ENCODE measurements at places on chromosomes 1 and 21. TPM values are rescaled to one million over a fixed set of nuclear protein-coding genes. Genes with fewer than 3 reads are reported as not detected.

- no peak for DNase-seq
Observed at GRCh38 chr1:18137759-18138345, 30.3 kb downstream of the IGSF21 start.

GRCh38 chr1:64242895-64243756 is 39.7 kb downstream of the UBE2U start:
- peak; percentile 72 for DNase-seq

- DNase-seq, result peak; percentile 70
Observed at GRCh38 chr1:8571200-8571984, 246.0 kb downstream of the RERE start.

- peak; percentile 31 for DNase-seq
Observed at GRCh38 chr21:33265664-33266049, 510 bp upstream of the IL10RB start.

DNA sequence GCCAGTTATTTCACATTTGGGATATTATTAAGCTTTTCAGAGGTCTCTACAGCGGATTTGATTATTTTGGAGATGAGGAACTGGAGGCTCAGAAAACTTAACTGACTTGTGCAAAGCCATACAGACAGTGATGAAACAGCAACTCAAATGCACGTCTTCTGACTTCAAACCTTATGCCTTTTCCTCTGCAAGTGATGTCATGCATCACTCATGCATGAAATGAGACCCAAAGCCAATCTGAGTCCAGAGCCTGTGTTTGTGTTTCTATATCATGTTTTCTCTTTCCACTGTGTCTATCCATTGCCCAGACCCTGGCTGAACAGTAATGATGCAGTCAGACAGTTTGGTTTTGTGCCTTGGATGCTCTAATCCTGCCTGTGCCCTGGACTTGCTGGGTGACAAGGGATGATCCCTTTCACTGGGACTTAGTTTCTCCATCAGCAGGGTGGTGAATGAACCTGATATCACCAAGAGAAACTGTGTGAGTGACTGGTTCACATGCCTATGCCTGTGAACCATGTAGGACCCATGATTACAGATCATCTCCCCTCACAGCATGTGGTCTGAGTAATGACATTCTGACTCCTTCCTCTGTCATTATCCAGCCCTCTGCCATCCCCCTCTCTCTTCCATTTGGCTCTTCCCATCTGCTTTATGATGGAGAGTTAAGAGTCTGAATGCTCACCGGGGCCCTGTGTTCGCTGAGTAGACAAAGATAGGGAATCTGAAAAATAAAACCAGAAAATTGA is 33.4 kb downstream of the SLAMF6 start:
- DNase-seq, result no peak

DNA sequence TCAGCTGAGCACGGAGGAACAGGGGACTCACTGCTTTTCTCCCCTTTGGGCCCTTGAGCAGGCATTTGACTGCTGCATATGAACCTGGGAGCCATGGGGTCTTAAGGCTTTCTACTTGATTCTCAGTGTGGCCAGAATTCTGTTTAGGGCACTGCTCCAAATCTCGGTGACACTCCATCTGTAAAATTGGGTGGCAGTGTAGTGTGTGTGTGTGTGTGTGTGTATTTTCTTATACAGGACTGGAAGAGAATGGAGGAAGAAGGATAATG is 162.2 kb downstream of the PBX1 start:
- no peak for DNase-seq

- no peak for DNase-seq
Observed at GRCh38 chr1:155247667-155248553, 7.4 kb downstream of the ENTREP3 start.

DNA sequence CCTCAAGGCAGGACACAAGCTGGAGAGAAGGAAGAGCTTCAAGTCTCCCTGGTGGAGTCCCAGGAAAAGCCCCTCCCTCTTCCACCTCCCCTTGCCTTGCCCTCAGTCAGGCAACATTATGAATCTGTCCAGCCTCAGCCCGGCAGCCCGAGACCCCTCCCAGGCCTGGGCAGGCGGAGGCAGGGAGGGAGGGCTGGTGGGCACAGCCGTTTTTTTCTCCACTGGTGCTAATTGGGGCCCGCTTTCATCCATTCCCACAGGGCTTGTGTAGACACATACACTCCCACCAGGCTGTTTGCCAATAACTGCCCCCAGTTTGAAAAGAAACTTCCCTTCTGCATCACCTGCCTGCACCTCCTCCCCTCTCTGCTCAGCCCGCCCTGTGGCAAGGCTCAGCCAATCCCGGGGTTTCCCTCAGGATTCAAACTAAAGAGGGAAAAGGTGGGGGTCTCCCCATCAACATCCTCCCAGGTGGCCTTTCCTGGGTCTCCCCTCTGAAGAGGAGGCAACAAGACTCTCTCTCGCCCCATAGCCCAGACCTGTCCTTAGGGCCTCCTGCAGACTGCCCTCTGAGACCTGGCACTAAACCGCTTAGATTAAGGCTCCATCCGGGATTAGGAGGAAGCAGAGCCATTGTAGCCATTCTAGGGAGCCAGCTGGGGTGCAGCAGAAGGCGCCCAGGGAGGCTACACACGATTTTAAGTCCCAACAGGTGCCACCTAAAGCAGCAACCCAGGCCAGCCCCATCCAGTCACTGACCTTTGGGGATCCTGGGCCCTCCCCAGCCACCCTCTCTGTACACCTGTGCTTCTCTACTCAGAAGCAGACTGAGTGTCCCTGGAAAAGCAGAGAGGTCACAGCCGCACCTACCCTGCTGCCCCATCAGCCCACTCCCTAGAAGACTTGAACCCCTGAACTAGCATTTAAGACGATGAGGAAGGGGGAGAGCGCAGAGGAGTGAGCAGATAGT is 3.5 kb downstream of the IGSF9 start:
- DNase-seq, result no peak

- DNase-seq, result no peak
Observed at GRCh38 chr1:91190996-91191395, 169.2 kb upstream of the ZNF644 start.

- DNase-seq, result no peak
Observed at GRCh38 chr1:218030846-218031245, 254.2 kb upstream of the RRP15 start.

DNA sequence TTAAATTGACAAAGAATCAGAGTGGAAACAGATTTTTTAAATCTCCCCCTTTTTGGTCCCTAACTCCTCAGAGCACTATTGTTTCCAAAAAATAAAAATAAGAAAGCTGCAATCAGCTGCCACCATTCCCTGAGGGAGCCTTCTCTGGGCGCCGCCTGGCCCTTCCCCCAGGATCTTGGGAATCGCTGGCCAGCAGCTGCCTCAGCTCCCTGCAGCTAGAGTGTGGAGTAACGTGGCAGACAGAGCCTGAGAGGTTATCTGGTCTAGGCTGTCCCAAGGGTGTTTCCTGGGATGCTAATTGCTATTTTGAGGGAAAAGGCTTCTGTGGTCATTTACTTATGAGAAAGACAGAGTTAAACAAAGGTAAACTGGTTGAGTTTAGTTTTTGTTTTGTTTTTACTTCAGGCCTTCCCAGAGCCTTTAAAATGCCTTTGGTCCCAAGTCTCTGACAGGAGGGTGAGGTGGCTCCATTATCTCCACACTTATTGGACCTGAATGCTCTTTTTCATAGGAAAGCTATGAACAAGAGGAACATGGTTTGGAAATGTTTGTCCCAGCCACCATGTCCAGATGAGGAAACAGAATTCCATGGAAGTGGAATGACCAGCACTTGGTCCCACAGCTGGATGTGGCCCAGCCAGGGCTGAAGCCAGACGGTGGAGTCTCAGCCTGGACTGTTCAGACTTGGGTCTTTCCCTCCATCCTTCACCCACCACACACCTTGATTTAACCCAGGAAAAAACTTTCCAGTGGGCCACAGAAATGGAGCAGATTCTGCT is 14.1 kb upstream of the KIAA1614 start:
- DNase-seq, result no peak

GRCh38 chr1:220182111-220182510 is 88.2 kb downstream of the IARS2 start:
- DNase-seq, result no peak

- no peak for DNase-seq
Observed at GRCh38 chr1:2003541-2004131, at the start of gene CFAP74. TSS of gene CFAP74 (minus strand) at chr1:2003786. CDS start at chr1:1990956, 12,830 bp downstream.

DNA sequence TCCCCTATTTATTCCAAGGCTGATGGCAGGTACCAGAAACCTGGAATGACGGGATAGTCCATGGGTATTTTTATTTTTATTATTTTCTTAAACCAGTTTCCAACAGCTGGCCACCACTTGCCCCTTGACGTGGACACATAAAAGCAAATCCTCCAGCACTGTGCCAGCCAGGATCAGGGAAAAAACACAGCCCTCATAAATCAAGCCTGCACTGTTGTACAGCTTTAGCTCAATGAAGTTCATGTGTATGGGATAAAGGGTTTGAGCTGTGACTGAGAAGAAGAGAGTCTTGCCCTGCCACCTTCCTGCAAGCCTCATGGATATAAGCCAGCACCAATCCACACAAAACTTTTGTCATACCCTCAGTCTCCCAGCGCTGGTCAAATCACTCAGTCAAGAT is 303.8 kb upstream of the SPAG17 start:
- DNase-seq, result no peak

- peak; percentile 73 for DNase-seq
Observed at GRCh38 chr1:115429241-115429640, 91.2 kb upstream of the NGF start.

DNA sequence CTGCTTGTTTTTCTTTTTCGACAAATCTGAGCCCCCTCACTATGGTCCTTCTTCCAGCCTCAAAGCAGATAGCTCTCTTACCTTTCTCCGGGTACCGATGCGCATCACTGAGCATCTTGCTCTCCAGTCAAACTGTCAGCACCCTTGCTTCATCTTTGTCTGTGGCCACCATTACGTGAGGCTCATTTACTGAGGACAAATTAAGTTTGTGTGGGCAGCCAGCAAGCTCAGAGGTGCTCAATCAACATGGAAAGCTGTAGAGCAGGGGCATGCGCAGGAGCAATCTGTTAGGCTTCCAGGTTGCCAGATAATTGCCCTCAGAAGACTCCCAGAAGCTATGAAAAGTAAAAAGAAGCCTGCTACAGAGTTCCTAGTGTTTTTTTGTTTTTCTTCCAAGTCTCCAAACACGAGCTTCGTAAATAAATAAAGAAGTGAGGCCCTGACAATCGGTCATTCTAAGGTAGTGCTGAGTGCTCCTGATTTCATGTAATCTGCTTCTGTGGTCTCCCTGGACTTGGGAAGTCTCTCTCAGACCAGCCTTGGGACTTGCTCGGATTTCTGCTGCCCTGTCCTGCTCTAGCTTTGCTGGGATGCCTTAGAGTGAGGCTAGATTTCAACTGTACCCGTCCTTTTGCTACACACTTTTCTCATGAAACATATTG is 1.8 kb downstream of the C1orf53 start:
- DNase-seq, result no peak

- no peak for DNase-seq
Observed at GRCh38 chr1:32693455-32694174, 9.0 kb downstream of the SYNC start.

GRCh38 chr1:200665861-200666260 is 3.8 kb downstream of the DDX59 start:
- no peak for DNase-seq

DNA sequence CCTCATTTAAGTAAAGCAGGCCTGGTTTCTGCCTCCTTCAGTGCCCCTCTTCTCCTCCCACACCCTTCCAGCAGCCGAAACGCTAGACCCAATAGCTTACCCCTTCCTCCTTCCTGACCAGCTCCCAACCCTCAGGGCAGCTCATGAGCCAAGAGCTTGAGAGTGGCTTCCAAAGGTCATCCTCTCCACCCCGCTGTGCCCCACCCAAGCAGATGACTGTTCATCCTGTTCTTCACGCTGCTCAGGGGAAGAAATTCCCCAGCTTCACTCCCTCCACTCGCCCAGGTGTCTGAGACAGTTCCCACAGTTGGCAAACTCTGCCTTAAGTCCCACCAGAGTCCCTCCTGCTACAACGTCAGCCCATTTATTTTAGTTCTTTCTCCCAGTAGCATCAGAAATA is 23.4 kb downstream of the ARHGEF19 start:
- DNase-seq, result peak; percentile 83

DNA sequence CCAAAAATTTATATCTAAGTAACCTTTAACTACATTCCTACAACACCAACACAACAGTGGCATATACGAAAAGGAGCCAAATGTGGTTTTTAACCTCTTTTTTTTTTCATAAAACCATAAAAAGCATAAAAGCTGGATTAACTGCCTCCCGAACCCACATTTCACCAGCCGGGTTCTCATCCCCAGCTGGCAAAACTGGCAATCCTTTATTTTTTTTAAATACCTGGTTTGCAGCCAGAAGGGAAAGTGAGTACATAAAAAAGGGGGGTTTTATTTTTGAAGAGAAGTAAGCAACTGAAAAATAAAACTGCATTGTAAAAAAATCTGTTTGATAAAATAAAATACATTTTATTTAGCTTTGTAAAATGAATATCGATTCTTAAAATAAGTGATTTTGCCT is 295.4 kb downstream of the AKT3 start:
- no peak for DNase-seq

Gene ZNF648
- total RNA-seq, result not detected

Gene HOOK1
- 5.0 TPM for total RNA-seq

Gene PCNX2
- total RNA-seq, result 17.3 TPM

Gene STUM
- total RNA-seq, result 0.58 TPM

Measured in PC-3 (cell line).